Suppressor macrophage (primary cell): ENCODE measurements at places on chromosomes 4 and X.
A peak's percentile ranks its signal among the peaks of the same experiment; 100 is the strongest.

DNA sequence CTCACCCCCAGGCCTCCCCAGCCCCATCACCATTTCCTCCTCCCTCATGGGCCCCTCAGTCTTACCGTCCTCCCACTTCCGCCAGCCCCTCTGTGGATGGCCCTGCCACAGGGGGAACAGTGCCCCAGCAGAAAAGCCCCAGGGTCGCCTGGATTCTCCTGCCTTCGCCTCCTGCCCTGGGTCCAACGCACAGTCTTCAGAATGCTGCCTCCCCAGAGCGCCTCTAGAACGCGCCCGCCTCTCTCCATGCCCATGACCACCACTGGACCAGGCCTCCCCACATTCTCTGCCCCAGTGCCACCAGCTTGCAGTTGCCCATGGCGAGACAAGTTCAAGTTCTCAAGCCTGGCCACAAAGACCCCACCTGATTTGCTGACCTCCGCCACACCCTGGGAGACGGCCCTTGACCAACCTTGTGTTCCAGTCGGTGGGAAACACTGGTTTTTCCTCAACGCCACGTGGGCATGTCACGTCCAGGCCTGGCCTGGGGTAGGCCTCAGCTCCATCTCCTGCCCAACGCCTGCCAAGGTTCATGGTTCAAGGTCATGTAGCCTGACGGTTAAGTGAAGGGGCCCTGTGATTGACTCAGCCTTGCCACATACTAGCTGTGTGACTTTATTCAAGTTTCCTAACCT lies 634 bp upstream of the PLXNB3 start:
- DNase-seq, result no peak

DNA sequence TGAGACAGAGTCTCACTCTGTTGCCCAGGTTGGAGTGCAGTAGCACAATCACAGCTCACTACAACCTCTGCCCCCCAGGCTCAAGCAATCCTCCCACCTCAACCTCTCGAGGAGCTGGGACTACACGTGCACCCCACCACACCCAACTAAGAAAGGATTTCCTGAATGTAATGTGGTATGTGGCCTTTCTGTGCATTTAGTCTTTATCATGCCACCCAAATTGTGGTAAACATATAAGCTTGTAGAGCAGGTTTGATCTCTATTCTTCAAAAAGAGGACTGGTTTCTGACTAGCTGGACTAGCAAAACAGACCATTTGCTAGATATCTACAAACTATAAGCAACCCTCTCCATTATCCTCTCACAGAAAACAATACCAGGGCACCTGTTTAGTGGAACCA lies 33.6 kb downstream of the ELOVL6 start:
- no peak for DNase-seq

GRCh38 chr4:14345356-14345775 lies 656.9 kb upstream of the CPEB2 start:
- peak; percentile 72 for DNase-seq

DNA sequence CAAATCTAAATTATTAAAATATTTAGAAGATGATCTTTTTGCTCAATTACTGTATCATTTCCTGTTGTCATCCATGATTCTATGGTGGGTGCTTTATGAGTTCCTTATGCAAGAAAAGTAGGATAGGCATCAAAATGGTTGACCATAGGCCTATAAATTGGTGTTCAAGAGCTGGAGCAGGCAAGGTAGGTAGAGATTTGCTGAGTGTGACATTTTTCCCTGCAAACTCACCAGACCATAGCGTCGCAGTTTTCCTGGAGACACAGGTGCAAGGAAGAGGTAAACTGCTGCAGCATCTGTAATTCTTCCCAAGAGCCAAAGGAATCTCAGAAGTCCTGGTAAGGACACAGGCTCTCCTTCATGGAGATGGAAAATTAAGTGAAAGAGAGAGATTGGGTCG lies 33.7 kb upstream of the DCLK2 start:
- DNase-seq, result no peak

DNA sequence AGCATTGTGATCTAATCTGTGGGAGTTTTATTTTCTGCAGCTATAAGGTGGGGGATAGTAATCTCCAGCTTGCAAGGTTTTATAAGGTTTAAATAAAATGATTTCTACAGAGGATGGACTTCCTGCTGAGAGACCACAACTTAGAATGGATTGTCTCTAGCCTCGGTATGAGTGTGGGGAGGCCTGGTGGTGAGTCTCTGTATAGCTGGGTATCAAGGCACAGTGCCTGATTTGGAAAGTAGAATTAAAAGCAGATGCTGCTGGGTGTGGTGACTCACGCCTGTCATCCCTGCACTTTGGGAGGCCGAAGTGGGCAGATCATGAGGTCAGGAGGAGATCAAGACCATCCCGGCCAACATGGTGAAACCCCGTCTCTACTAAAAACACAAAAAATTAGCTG lies 162.0 kb upstream of the GATB start:
- no peak for DNase-seq

- peak; percentile 35 for DNase-seq
Measured at GRCh38 chrX:106898462-106898861, 4.7 kb downstream of the RIPPLY1 start.

DNA sequence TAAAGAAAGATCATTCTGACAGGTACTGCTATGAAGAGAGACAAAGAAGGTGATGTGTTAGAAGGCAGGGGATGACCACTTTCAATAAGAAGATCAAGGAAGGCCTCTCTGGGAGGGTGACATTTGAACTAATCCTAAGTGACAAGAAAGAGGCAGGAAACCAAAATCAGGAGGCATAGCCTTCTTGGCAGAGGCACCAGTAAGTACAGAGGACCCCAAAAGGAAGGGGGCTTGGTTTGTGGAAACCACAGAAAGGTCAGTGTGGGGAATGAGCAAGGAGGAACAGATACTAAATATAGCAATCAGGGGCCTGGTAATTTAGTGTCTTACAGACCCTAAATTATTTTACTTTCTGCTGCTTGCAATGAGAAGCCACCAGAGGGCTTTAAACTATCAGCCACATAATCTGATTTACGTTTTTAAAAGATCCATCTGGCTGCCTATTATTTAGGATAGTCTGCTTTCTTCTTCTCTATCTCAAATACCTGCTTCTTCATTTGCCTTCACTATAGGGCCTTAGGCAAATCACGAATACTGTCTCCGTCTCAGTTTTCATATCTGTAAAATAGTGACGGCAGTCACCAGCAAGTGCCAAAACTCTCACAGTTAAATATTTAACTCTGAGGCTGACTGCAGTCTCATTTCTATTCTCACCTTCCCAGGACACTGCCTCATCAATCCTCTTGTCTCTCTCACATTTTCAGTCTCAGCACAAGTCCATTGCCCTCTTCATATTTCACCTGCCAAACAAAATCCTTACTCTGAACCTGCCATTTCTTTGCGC lies 16.7 kb downstream of the NR3C2 start:
- DNase-seq, result no peak

- peak; percentile 98 for DNase-seq
Measured at GRCh38 chrX:1336331-1336943, at the start of gene IL3RA. IL3RA (plus strand) TSS chrX:1336785; CDS start chrX:1341766, 4,981 bp downstream.

GRCh38 chrX:124328765-124329164 lies 3.7 kb upstream of the TEX13D start:
- DNase-seq, result no peak

DNA sequence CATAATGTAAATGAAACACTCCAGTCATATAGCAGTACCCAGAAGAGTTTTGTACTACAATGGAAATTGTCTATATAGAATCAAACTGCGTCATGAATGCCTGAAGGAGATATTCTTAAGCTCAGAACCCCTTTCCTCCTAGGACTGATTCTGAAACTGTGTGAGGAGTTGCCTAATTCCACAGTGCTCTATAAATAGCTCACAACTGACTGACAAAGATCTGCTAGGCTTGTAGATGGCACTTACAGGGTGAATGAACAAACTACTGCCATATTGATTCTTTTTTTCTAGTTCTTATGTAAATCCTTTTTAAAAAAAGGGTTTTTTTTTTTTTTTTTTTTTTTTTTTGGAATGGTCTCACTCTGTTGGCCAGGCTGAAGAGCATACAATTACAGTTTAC lies 30.1 kb upstream of the UGT2B17 start:
- DNase-seq, result no peak

DNA sequence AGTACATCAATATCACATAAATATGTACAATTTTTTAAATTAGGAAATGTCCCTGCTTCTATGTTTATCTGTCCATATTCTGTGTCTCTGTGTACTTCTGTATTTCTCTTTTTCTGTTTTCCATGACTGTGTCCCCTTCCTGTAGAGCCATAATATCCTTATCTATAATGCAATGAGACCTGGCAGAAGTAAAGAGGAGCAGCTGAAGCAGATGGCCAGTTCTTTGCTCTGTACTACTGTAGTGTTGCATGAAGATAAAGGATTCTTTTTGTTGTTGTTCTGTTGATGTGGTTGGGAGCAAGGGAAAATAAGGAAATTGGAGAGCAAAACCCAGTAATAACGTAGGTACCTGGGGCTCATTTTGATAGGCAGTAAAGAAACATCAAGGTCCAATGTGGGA lies 301.7 kb downstream of the ADGRL3 start:
- DNase-seq, result no peak

DNA sequence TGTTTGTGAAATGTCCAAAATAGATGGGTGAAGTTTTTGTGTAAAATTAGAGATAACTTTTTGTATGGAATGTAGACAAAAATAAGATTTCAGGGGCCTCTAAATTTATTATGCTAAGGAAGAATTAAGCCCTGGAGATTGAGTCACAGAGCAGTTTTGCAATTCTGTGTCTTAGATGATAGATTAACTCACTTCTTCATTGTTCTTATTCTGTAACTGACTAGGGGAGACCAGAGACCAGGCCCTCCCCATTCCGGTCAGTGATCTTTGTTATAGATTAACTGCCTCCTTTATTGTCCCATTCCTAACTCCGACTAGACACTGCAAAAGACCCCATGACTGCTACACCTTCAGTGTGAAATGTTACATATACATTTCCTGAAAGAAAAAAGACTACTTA lies 238.4 kb upstream of the TAPT1 start:
- no peak for DNase-seq

DNA sequence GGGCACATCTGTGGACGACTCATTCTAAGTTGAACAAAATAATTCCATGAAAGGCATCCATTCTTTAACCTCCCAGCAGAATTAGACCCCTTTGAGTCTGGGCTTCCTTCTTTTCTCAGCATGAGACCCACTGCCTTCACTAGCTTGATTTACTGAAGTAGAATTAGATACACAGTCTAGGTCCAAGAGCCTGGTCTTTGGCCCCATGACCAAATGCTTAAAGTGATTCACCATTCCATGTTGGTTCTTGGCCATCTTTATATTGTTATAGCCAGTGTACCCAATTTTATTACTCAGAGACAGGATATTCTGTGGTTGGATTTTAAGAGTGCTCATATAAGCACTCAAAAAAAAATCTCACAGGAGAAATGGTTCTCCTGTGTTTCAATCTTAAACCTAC lies 155.3 kb upstream of the GPC4 start:
- DNase-seq, result no peak

- no peak for DNase-seq
Measured at GRCh38 chr4:73055241-73055897, 14.1 kb downstream of the COX18 start.

DNA sequence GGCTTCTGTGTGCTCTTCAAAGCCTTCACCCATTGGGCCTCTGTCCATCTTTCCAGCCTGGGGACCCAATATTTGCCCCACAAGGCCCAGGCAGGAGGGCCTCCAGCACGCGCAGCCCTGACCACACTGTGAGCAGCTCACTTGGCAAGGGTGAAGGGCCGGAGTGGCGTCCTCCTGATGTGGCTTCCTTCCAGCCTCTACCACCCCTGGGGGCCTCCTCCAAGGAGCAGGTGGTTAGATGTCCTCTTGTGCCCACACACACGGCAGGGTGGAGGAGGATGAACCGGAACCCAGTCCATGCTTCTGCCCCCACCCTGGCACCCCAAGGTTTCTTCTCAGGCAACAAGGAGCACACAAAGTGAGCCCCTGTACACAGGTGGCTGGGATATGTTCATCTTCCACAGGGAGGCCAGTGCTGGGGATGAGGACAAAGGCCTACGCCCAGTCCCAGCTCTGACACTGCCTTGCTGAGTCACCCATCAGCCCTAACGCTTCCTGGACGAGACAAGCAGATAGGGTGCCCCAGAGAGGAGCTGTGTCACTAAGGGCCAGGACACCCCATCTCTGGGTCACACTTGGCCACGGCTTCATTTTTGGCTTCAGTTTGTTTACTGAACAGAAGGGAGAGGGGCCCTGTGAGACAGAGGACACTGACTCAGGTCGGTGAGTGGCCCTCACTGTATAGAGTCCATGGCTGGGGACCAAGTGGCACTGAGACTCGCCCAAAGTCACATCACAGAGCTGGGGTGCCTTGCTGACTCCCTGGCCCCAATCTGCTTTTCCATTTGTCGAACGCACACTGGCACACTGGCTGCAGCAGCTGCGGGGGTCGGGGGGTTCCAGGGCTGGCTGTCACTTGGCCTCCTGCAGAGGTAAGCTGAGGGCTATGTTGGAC lies 1.9 kb downstream of the UBL4A start:
- DNase-seq, result peak; percentile 31

DNA sequence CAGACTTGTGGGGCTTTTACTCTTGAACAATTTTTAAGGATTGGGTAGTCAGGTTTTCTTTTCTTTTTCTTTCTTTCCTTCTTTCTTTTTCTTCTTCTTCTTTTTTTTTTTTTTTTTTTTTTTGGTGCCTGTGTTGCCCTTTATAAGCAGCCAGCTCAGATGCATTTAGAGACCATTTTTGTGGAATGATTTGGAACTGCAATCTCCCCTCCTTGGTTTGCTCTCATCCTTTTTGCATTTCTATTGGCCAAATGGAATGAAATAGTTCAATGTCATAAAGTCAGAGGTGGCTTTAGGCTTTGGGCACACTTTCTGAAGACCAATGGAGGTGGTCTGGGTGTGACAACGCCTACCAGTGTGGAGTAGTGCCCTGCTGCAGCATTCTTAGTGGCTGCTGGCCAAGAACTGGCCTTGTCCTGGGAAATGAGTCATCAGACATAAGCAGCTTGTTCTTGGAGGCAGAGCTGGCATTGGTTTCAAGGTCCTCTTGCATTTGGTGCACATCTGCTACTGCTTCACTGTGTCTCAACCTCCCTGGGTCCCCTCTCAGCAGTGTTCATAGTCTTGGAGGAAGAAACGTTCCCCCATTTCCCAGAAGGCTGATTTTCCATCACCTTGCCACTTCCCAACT lies 84.5 kb downstream of the CT47B1 start:
- peak; percentile 44 for DNase-seq

DNA sequence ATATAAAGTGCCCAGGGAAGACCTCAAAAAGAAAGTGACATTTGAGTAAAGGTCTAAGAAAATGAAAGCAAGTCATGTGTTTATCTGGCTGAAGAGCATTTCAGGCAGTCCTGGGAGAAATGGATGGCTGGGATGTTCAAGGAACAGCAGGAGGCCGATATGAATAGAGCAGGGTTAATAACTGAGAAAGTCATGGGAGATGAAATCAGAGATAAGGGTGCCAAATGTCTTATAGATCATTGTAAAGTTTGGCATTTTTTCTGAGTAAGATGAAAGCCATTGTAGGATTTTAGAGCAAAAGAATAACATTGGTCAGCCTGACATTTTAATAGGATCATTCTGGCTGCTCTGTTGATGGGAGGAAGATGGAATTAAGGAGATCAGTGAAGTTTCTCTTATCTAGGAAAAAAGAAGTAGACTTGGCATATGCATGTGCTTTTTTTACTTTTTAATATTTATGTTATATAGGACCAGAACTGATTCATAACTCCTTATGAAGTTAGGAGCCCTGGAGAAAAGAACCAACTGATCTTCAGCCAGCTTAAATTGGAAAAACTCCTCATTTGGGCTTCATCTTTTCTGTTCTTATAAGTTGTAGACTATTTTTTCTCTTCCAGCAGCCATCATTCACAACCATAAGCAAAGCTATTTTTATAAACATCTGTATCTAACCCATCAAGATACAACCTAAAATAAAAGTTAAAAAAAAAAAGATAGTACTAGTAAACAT lies 18.6 kb downstream of the AIMP1 start:
- DNase-seq, result no peak
